ENCODE measurements at places on chromosomes 6 and 20.

DNA sequence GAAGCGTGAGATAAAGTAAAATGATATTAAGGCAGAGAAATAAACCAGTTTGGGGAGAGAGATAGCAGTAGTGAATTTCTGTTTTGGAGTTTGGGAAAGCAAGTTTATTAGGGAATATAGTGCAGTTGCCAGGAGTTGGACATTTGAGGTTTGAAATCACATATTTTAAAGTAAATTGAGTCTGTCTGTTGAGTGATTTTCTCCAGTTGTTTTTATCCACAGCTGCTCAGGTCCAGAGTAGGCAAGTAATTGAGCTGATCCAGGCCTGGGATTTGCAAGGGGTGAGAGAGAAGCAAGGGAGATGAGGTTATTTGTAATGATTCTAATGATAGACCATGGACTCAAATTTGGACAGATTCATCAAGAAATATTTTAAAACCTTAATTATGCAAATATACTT is 481.9 kb downstream of the UTRN start:
- DNase-seq = no peak

- no peak for DNase-seq
Measured at GRCh38 chr6:94254689-94255088, 835.3 kb upstream of the EPHA7 start.

- no peak for DNase-seq
Measured at GRCh38 chr6:35096129-35096862, 44.8 kb downstream of the TCP11 start.

- DNase-seq = no peak
Measured at GRCh38 chr6:129696028-129696418, 14.0 kb downstream of the ARHGAP18 start.

- no peak for DNase-seq
Measured at GRCh38 chr6:5663259-5663658, 343.5 kb downstream of the NRN1 start.

GRCh38 chr6:905556-905955 is 212.6 kb upstream of the EXOC2 start:
- no peak for DNase-seq

- no peak for DNase-seq
Measured at GRCh38 chr6:108689272-108690161, 128.8 kb downstream of the FOXO3 start.

DNA sequence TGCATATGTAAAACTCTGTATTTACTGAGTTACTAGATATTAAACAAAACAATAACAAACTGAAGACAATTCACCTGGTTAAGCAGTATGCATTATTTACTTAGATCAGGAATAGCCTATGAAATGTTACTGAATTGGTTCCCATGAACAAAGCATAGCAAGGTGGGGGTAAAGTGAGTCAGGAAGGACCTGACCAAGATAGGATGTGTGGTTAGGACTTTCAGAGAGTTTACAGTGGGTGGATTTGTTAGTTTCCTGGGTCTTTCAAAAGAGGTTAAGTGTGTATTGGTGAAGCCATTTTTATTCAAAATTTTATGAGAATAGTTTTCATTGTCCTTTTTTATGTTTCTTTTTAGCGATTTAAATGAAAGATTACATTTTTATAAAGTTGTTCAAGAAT is 32.9 kb downstream of the TBPL1 start:
- no peak for DNase-seq

DNA sequence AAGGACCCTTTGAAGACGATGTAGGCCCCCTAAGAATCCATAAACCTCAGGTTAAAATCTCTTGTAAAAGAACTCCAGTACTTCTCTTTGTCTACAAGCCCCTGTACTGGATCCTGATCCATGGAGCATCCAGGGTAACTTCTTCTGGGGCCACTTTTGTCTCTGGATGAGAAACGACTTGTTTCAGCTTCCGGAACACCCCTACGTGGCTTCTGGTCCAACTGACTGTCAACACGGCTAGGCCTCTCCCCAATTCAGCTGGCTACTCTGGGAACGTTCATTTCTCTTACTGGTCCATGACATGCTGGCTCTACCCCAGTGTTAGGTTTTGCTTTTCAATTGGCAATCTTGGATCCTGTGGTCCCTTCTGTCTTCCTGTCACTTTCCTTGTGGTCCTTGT is 198.0 kb downstream of the BACH2 start:
- DNase-seq = no peak

DNA sequence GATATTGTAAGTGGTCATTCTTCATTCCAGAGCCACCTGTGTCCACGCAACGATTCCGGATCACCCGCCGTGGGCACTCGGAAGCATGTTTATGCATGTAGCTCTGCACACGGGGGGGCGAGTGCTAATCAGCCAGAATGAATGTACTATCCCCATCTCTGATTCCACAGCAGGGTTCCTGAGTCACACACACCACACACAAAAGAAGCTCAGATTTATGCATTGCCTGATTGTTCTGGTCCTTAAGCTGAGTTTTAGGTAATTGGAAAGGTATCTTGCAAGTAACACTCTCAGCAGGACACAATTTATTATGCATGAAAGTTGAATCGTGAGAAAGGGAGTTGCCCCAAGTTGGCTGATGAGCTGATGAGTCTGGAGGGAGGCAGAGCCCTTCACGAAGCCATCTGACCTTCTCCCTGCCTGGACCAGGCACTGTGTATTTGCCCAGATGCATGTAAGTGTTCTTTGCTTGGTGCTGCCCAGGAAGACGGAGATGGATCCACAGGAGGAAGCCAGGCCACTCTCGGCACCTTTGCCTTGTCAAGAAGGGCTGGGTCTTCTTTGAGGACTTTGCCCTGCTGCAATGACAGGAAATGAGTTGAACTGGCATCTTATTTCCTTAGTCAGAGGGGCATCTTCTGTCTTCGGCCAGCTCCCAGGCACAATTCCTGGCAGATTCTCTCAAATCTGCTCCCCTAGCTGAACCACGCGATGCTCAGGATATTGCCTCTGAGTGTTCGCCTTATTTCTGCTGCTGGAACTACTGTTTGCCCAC is 141.1 kb downstream of the SYNDIG1 start:
- no peak for DNase-seq
